Peyer's patch (tissue), 4 donors: ENCODE measurements at places on chromosomes 5 and 9. TPM values are rescaled to one million over a fixed set of nuclear protein-coding genes. Genes with fewer than 3 reads are reported as not detected.

DNA sequence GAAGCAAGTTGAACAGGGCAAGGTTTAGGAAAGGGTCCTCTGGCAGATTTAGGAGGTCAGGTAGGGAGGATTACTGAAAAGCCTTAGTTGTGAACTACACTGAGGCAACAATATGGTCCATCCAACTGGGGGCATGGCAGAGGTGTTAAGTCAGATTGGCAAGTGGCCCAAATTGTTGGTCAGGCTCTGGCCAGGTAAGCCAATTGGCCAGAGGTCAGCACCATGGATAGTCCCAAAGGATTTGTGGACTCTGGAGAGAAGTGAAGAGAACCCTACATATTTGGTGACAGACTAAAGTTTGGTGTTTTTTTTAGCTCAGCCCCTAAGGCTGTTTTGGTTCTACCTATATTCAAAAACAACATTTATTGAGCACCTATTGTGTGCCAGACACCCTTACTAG is 39.1 kb upstream of the RASGRF2 start:
- no peak for DNase-seq

DNA sequence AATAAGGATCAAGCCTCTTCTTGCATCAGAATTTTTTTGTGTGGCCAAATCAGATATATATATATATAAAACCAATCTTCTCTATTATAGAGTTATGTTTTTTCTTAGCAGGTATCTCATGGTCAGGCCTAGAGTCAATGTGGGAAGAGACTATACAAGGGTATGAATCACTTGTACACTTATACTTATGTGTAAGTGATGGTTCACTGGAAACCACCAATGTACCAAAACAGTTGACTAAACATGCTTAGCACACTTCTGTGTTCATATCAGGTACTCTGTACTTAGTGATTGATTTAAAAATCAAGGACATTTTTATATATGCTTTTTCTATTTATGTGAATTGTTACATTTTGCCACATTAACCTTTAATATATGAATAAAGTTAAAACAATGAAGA is 92.6 kb downstream of the CWC27 start:
- DNase-seq: no peak

GRCh38 chr5:8848997-8849594 is 696.8 kb downstream of the SEMA5A start:
- no peak for DNase-seq

DNA sequence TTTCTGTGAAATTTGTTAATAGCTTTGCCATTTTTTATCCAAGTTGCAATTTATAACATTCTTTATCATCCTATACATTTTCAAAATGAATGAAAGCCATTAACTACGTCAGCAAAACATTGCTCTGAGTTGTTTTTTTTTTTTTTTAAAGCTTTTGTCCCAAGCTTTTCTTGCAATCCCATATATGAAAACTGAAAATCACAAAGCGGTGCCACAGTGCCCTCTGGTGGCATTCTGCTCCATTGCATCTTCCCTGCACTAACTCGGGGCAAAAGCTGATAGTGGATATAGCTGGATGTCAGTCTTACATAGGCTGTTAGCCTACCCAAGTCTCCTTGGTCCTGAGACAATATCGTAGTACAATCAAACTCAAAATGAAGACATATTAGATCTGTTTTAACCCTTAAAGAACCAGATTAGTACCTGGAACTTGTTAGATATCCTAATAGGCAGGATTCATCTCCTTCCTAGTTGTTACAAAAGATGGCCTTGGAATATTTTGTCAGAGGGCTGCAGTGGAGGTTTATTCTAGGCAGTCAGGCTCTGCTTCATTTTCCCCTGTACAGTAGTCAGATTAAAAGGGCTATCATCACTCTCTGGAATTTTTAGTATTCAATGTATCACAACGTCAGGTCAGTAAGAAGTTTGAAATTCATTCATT is 669.9 kb downstream of the PTPRD start:
- DNase-seq: peak; percentile 81

GRCh38 chr9:35357116-35357515 is 132.8 kb upstream of the RUSC2 start:
- no peak for DNase-seq

Gene FAM240B
- not detected for total RNA-seq

Gene HAVCR1
- not detected for total RNA-seq

Gene DOCK8
- total RNA-seq: 119 TPM
